ENCODE measurements at places on chromosomes 2 and 18.

DNA sequence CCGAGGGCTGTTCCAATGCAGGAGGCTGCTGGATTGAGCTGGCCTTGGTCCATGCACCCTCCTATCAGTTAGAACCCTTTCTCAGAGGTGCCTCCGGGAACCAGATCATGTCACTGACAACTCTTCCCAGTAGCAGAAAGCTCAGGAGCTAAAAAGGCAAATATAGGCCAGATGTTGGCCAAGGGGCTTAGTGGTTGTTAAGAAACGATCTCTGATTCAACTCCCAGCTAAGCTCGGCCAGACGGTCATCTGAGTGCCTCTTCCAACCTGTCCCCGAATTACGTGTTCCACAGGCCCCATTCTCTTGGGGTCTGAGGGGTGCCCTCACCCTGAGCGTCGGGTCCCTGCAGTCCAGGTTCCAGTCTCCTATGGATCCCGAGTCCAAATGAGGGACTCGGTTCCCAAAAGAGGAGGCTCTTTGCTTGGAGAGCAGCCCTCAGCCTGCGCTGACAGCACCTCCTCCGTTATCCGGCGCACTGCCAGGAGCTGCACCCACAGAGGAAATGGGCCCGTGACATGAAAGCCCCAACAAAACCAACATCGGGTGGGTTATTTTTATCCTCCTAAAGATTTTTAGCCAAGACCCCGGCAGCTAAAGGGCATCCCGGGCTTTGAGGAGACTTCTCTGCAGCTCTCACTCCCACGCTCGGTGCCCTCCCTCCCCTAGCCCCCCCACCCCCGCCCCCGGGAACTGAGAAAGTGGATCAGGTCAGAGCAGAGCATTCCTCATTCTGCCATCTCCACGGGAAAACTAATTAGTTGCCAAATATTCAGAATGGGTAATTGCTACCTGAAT lies 106.6 kb upstream of the ID2 start:
- no peak for DNase-seq

DNA sequence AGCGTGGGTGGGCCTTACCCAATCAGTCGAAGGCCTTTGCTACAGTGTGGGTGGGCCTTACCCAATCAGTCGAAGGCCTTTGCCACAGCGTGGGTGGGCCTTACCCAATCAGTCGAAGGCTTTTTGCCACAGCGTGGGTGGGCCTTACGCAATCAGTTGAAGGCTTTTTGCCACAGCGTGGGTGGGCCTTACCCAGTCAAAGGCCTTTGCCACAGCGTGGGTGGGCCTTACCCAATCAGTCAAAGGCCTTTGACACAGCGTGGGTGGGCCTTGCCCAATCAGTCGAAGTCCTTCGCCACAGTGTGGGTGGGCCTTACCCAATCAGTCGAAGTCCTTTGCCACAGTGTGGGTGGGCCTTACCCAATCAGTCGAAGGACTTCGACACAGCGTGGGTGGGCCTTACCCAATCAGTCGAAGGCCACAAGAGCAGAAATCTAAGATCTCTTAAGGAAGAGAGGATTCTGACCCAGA lies 16.3 kb upstream of the GAL3ST2 start:
- DNase-seq: no peak

DNA sequence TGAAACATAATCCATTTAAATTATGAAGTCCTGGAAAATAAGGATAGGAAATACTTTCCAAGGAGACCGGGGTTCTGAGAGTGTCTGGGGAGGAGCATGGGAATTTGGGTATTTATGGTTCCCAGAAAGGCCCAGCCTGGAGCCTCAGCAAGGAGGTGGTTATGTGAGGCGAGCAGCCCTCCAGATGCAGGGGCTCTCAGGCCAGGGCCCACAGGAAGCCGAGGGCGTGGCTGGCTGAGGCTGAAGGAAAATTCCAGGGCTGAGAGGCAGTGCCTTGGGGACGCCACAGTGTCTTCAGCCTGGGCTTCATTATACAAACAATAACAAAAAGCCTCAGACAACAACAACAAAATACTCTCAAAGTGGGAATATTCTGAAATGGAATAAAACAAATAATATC lies 86.9 kb upstream of the SERPINE2 start:
- DNase-seq: no peak

- no peak for DNase-seq
Observed at GRCh38 chr2:30031184-30031583, 109.8 kb upstream of the ALK start.

- DNase-seq: peak; percentile 82
Observed at GRCh38 chr18:26471027-26471426, 77.3 kb downstream of the KCTD1 start.

DNA sequence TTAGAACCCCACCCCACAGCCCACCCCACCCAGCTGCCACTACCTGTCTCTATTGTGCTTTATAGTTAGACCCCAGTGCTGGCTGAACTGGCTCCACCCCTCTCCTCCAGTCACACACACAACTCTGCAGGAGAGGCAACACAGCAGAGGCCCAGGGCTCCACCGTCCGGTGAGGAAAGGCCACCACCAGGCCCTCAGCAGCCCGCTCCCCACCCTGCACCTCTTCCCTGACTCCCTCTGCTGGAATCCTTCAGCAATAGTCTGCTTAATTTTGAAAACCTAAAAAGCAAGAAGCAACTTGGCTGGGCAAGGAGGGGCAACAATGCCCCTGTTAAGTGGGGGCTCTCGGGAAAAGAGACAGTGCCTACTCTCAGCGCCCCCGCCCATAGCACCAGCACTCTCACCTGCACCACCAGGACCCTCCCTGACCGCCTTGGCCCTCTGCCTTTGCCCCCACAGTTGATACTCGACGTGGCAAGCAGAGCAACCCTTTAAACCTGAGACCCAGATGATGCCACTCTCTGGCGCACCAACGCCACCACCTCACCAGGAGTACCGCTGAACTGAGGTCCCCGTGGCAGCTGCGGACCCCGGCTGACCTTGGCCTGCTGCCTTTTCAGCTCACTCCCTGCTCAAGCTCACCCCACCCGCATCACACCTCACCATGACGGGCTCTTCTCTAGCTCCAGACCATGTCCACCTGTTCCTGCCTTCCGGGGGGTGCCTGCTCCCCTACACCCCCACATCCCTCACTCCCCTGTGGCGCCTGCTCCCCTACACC lies 45.7 kb downstream of the NDUFA10 start:
- peak; percentile 55 for DNase-seq

- no peak for DNase-seq
Observed at GRCh38 chr2:36567711-36568408, 30.1 kb downstream of the FEZ2 start.

Data from iris pigment epithelial cell (primary cell).